ENCODE measurements at places on chromosomes 11 and 22.
A peak's percentile ranks its signal among the peaks of the same experiment; 100 is the strongest.

- no peak for DNase-seq
Measured at GRCh38 chr22:26616650-26617049, 1.2 kb downstream of the CRYBB1 start.

- peak; percentile 68 for DNase-seq
Measured at GRCh38 chr22:37019309-37020191, at the start of the genes MPST and TST. Gene MPST, plus strand, starts transcription at chr22:37019742. Its CDS starts 95 bp downstream, at chr22:37019837. Gene TST, minus strand, starts transcription at chr22:37019447. Its CDS starts 715 bp downstream, at chr22:37018732.

- no peak for DNase-seq
Measured at GRCh38 chr22:48135592-48135991, 1373.1 kb downstream of the TBC1D22A start.

DNA sequence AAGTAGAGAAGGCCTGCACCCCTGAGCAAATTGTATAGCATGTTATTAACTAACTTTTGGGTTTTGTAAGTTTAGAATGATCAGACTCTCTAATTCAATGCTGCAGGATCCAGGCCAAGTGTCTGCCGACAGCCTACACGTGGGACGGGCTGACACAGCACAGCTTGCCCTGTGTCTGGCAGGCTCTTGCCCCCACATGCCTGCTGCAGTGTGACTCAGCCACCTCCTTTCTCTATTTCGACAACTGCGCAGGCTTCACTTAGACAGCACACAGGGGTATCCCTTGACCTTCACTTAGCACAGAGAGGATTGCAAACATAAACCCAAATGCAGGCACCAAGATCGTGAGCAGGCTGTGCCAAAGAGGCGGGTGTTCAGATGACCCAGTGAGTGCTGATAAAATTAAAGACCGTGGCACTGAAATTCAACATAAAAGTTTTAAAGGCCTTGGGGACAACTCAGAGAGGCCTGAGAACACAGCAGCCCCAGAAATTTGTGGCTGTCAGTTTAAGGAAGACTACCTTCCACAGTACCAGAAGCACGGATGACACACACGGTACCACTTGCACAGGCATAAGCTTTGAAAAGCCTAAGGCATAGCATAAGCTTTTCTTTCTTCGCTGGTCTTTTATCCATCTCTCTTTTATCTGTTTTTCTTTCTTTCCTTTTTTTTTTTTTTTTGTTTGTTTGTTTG, 37.8 kb downstream of the SCN3B start:
- no peak for DNase-seq

- DNase-seq, result no peak
Measured at GRCh38 chr22:17079572-17079971, 5.2 kb upstream of the IL17RA start.
